ENCODE measurements at places on chromosomes 7 and 10.

DNA sequence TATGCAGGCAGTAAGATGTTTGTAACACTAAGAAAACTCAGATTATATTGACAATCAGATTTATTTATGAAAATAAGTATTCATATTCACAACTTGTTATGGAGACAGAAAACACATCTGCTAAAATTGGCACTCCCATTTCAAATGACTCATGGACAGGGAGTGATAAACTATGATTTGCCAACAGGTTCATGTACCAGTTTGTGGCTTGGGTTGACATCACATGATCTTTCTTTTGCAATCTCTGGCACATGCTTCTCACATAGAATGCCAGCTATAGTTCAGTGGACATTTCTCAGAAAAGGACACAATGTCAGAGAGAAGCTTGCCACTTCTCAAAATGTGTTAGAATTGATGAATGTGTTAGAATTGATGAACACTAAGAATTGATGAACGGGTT is 663.2 kb upstream of the ANKRD30A start:
- DNase-seq = no peak

DNA sequence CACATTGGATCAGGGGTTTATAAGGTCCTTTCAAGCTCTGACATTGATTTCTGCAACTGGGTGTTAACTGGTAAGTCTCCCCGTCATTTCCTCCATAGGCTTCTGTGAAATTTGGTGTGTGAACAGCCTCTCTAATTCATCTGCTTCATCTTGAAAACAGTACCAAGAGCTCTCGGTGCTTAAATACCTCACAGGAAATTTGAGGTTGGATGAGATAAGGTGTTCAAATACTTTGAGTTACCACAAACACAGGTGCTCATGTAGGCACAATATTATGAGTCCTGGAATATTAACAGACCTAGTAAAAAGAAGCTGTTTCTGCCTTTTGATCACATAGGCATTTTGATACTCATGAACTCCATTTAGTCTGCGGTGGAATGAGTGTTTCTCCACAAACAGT is 85.2 kb downstream of the RTKN2 start:
- no peak for DNase-seq

- DNase-seq = no peak
Observed at GRCh38 chr7:142873871-142874270, 11.7 kb downstream of the TRPV6 start.

DNA sequence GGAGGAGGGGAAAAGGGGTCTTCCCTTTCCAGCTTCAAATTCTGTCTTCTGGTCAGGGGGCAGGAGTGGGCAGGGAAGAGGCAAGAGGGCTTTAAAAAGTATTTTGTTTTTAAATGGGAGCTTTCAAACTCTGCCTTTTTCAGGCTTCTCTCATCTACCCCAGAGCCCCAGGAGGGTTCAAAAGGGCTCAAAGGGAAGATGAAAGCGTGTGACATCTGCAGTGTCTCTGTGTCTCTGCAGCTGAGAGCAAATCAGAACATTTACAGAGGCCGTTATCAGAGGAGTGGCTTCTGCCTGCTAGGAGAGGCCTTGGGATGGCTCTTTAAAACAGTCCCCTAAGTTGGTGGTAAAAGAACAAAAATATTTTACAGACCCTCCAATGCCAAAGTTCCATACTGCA is 30.3 kb downstream of the TRIM8 start:
- no peak for DNase-seq

DNA sequence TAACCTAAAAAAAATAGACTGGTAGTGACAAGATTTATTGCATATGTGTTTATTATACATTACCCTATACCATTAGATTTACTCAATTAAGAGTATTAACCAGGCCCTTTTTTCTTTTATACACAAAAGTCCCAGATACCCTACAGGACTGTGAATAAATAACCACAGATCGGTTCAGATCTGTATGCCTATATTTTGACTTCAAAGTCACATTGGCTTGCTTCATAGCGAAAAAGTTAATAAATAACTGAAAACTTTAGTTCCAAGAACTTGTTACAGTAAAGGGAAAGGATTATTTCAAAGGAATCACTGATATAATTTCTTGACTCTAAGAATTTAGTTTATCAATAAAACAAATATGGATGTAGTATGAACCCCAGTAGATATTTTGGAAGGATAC is 41.8 kb upstream of the FMC1 start:
- no peak for DNase-seq

- DNase-seq = no peak
Observed at GRCh38 chr10:29691564-29692072, 56.8 kb upstream of the SVIL start.

GRCh38 chr10:119758448-119759195 is 32.8 kb downstream of the INPP5F start:
- DNase-seq = no peak

GRCh38 chr7:55016061-55016745 is 2.6 kb upstream of the EGFR start:
- no peak for DNase-seq

- no peak for DNase-seq
Observed at GRCh38 chr7:34357068-34357467, 300.9 kb upstream of the NPSR1 start.

DNA sequence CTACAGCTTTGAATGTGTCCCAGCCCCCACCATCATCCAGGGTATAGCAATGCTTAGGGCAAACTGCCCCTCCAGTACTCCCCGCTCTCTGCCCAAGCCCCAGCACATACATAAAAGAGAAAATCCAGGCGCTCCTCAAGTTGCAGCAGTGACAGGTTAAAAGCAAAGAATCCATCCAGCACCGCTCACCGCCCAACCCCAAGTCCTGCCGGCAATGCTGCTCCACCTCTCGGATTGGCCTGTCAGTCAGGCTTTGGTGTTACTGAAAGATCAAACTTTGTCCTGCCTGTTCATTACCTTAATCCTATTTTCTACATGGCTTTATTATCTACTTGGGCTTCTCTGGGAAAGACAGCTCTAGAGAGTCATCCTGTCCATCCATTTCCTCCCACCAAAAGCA is 31.9 kb downstream of the DPCD start:
- no peak for DNase-seq

DNA sequence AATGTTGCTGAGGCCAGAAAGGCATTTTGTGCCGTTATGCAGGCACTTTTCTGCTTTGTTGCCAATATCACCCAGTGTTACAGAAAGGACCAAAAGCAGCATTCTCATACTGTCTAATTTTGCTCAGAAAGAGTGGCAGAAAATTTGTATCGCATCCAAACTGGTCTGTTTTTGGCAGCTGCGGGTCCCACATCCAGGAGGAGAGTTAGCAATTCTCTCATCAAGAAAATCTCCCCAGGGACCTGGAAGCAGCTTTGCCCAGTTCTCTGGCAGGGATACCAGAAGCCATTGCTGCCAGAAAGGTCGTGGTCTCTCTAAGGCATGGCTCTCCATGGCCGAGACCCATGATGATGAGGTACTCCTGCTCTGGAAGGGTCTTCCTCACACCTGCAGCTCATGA is 489.2 kb upstream of the ZMIZ1 start:
- no peak for DNase-seq

GRCh38 chr7:138407792-138408191 is 52.3 kb upstream of the TRIM24 start:
- no peak for DNase-seq

GRCh38 chr7:128253701-128254100 is 12.6 kb downstream of the LEP start:
- DNase-seq = no peak

- no peak for DNase-seq
Observed at GRCh38 chr10:113589201-113589770, 36.4 kb downstream of the HABP2 start.

- no peak for DNase-seq
Observed at GRCh38 chr7:144588559-144589051, 185.1 kb upstream of the NOBOX start.

DNA sequence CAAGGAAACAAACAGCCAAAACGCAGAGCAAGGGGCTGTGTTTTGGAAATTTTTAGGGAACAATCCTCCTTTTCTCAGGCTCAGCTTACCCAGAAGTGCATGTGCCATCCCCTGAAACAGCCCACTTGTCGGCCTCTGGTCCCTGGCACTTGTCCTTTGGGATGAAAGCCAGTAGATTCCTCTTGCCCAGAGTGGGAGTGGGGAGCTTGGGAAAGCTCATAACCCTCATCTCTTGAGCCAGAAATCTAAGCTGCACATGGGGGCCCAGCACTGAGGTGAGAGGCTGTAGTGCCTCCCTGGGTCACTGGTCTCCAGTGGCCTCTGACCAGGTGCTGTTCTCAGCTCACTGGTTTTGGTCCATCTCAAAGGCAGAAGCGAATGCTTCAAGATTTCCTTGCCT is 150.3 kb downstream of the RNF216 start:
- no peak for DNase-seq

- no peak for DNase-seq
Observed at GRCh38 chr7:156610601-156611000, 30.0 kb upstream of the RNF32 start.

DNA sequence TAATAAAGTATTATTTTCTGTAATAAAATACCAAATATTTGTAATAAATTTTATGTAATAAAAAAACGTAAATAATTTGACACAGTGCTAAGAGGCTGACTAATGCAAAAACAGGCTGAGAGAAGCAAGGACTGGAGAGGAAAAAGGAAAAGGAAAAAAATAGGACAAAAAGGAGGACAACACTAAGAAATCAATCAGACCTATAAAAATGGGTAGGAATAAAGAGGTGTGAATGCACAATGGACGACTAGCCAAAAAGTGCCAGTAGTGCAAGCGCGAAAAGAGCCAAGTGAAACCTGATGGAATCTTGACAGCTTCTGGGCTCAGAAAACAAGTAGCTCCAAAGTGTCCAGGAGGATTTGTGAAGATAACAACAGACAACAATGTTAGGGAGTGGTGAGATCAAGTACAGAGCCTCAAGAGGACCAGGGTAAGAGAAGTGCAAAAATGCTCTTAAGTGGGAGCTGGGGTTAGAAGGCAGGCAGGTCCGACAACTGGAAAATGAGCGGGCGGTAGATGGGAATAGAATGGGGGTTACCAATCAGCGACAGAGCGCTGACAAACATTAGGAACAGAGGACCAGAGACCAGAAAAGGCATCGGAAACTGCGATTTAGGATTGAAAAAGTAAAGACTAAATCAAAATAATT is 1.2 kb downstream of the BRAF start:
- DNase-seq = no peak

GRCh38 chr10:106711313-106711906 is 453.1 kb downstream of the SORCS1 start:
- no peak for DNase-seq

DNA sequence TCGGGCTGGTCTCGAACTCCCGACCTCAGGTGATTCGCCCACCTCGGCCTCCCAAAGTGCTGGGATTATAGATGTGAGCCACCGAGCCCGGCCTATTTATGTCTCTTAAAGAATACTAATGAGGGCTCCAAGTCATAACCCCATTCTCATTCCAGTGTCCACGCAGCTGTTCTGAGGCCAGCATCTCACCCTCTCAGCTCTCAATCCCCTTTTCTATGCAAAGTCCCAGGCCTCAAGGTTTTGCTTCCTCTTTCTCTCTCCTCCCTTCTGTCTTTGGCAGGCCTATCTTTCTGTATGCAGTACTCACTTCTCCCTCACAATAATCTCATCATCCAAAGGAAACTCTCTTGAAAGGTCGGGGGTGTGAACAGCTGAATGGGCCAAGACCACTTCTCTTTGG is 28.0 kb upstream of the VSIR start:
- no peak for DNase-seq

GRCh38 chr7:29115753-29116152 is 30.6 kb downstream of the CPVL start:
- DNase-seq = no peak

GRCh38 chr10:77746047-77746707 is 108.6 kb upstream of the KCNMA1 start:
- DNase-seq = no peak

DNA sequence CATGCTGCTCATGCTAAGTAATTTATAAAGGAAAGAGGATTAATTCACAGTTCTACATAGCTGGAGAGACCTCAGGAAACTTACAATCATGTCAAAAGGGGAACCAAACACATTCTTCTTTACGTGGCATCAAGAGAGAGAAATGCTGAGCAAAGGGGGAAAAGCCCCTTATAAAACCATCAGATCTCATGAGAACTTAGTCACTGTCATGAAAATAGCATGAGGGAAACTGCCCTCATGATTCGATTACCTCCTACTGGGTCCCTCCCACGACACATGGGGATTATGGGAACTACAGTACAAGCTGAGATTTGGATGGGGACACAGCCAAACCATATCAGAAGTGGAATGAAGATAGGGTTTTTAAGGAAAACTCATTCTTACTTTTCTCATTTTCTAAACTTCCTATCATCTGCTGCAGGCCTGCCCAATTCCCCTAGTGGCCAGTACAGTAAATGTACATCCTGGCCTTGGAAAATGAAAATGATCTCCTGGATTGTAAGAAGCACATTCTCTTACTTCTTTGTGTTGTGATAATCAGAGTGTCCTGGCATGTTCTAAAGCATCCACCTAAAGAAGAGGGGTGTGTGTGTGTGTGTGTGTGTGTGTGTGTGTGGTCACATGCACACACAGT is 421.5 kb downstream of the LRMDA start:
- DNase-seq = no peak

GRCh38 chr10:124044143-124044862 is 49.1 kb downstream of the CHST15 start:
- no peak for DNase-seq

DNA sequence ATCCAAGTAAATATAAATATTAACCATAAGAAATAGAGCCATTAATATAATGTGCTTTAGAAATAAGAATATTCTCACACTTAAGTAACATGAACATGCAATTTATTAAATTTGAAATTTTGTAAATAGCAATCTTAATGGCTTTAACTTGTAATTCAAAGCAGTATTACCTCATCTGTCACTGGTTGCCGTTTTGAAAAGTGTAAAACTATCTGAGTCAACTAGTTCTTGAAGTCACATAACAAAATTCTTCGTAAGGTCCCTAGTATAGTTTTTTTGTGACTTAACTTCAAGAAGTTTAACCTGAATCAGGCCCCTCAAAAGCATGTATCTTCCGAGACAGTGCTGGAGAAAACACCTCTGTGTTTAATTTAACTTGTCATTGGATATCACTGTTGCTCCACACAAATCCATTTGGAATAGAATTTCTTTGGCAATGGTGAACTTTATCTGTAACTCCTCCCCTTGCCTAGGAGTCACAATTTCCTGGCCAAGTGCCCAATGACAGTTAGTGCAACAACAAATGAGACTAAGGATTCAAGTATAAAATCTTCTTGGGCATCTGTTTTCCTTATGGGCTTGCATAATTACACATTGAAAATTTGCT is 47.1 kb downstream of the NT5C2 start:
- DNase-seq = no peak

DNA sequence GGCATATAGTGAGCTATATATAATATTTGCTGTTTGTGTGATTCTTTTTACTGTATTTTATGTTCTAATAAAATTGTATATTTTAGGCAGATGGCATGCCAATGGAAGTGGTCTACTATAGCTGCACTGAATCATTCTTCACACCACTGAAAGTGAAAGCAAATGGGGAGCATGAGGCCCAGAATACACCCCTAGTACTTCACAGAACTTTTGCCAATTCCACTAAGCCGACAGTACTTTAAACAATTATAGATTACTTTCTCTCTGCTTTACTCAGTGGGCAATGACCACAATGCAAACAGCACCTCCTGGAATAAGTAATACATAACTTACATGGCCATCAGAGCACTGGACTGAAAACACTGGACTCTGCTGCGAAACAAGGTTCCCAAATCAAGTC is 70.2 kb downstream of the ANKRD26 start:
- DNase-seq = no peak

Measured in activated CD4-positive, alpha-beta T cell treated with anti-CD3 and anti-CD28 coated beads for 1 hour (primary cell).